Foreskin keratinocyte (primary cell): ENCODE measurements at places on chromosomes 12 and 14.
A peak's percentile ranks its signal among the peaks of the same experiment; 100 is the strongest.

GRCh38 chr14:67564236-67564635, 31.1 kb downstream of the PLEKHH1 start:
- DNase-seq = no peak

DNA sequence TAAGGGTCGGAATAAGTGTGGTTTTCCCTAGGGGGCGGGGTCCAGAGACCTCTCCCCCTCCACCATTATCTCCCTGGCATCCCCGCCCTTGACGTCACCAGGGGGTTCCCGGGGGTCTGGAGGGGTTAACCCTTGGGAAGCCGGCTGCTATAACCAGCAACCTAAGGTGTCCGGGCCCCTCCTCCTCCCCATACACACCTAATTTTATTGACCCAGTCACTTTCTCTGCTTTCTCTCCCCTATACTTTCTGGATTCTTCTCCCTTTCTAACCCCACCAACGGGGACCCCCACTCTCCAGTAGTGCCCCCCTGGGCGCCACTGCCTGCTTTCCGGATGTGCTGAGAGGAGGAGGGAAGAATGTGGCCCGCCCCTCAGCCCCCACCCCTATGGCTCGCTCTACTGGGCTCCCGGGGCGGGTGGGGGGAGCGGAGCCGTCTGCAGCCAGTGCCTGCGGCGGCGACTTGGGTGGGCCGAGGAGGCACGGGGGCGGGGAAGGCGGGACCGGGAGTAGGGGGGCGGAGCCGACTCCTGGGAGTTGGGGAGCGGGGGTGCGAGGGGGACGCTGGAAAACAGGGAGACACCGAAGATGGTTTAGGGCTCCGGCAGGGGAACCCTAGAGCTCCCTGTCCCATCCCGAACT, 1.8 kb downstream of the GLI1 start:
- DNase-seq = no peak

GRCh38 chr12:948238-948637, 1.3 kb downstream of the RAD52 start:
- DNase-seq = no peak

GRCh38 chr12:59668674-59669073, 72.8 kb downstream of the SLC16A7 start:
- no peak for DNase-seq

GRCh38 chr12:8989413-8989812, at the start of gene KLRG1:
Gene KLRG1, plus strand, starts transcription at chr12:8989546. Its CDS starts 90 bp downstream, at chr12:8989636.
- no peak for DNase-seq

- no peak for DNase-seq
Measured at GRCh38 chr12:76421046-76421445, 72.8 kb upstream of the BBS10 start.

DNA sequence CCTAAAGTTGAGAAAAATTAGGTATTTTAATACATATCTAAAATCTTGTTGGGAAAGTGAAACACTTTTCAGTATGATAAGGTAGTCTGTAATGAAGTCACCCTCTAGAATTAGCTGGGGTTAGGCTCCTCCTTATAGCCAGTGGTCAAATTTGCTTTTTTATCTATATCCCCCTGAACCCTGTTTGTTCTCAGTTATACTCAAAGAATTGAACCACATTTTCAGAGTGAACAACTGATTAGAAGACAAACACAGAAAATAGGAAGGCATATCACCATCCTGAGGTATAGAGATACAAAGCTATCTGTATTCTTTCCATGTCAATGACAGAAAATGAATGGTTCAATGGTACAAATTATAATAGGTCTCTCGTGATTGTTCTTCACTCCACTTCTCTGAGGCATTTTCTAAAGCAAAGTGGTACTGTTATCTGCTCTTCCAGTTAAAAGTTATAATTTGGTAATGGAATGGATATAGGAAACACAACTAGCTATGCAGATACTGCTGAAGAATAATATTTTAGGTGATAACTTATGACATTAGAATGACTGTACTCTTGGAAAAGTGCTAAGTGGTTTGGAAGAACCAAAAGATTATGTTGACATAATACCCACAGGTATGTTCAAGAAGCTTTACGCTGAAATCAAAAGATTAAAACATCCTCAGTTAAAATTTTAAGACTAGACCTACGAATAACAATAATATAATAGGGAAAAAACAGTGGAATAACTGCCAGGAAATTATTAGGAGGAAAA, 27.6 kb downstream of the WASHC3 start:
- peak; percentile 37 for DNase-seq

- no peak for DNase-seq
Measured at GRCh38 chr12:52872644-52873389, 24.0 kb upstream of the KRT78 start.
